ENCODE measurements at places on chromosomes 3 and 15.

DNA sequence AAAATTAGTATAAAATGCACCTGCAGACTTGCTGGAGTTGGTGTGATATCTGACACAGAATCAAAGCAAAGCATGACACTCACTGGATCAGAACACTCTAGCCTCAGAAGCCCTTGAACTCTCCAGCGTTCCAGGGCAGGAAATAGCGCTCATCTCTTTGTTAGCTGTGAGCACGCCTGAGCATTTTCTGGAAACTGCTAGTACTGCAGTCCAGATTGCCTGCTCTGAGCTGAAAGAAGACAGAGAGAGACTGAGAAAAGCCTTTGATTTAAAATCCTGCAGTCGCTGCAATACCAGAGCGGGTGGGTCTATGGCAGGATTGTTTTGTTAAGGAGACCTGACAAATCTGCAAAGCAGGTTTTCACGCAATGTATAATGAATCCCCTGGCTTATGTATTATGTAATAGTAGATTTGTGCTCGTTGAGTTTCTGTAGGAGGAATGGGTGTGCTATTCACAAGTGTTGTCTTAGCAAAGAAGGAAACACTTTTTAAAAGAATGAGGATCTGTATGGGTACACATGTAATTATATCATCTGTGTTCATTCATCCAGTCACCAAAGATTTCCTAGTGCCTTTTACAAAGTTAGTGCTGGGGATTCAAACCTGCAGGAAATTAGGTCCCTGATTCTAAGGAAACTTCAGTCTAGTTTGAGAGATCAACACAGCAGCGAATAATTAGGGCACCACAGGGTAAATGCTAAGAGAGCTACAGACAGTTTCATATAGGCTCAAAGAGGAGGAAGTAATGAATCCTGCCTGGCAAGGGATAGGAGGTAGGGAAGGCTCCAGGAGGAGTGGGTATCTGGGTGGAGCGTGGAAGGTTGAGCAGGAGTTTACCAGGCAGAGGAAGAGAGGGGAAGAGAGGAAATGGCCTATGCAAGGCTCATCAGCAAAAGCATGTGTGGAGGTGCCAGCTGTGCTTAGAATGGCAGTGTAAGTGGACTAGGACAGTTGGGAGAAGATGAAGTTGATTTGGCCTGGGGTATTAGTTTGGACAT lies 26.1 kb upstream of the MGLL start:
- no peak for DNase-seq

GRCh38 chr3:195760345-195761122 lies 39.8 kb downstream of the MUC20 start:
- DNase-seq, result no peak

- DNase-seq, result no peak
Observed at GRCh38 chr15:80216911-80217310, 35.1 kb downstream of the CTXND1 start.

DNA sequence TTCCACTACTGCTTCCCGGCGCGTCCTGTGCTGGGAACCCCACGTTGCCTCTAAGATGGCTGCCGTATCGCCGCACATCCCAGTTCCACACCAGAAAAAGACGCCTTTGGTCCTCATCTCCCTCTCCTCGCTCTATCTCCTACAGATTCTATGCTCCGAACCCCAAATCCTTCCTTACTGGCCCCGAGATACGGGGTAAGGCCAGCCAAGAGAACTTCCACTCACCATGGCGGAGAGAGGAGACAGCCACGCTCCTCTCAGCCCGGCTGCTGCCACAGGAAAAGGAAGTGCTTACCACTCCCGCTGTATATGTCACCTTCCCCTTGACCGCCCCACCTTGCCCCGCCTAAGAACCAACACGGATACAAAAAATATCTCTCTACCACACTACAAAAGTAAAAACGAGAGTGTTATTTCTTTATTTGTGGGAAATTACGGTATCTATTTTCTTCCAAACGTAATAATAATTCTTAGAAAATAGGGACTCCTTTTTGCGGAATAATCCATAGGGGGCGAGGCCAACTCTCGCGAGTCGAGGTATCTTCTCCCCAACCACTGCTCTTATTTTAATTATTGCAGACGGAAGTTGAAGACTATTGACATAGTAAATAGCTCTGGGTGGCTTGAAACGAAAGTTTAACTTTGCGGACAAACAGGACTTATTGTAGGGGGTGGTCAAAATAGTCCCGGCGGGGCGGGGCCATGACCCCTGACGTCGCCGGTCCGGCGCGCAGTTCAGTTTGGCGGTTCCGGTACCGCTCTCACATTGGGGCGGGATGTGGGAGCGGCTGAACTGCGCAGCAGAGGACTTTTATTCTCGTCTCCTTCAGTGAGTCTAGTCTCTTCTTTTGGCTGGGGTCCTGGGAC lies at the start of the genes RPL4 and ZWILCH:
TSS of gene RPL4 (minus strand) at position 293 of the 867 bp plus-strand sequence. CDS start at position 228, 65 bp downstream.
TSS of gene ZWILCH (plus strand) at position 764 of the 867 bp plus-strand sequence. CDS start at position 777, 13 bp downstream.
- DNase-seq, result peak; percentile 85

GRCh38 chr15:101431748-101432147 lies 57.8 kb downstream of the PCSK6 start:
- no peak for DNase-seq

GRCh38 chr3:196641333-196642054 lies 2.0 kb downstream of the NRROS start:
- no peak for DNase-seq

DNA sequence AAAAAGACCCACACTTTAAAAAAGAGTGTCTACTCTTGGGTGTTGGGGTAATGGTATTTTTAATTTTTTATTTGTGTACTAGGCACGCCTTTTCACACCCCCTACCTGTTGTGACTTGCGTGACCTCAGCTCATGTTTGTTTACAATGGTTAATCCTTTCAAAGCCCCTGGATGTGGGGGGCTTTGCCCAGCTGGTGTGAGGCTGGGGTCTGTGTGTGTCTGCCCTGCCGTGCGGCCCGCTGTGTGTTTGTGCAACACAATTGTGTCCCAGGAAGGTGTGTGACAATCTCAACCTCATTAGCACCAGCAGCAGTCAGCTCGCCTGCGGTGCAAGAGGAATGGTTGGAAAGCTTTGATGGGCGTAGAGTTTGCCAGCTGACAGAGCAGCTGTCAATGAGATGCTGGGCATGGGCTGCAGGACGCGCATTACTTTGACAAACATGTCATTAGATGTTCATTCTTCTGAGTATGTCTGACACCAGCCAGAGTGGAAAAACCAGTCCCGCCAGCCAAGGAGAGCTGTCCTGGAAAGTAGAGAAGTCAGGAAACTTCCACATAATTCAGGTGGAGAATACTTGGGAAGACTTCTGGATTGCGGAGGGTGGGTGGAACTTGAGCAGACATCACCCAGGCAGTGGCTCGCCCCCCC lies 9.6 kb downstream of the LRRK1 start:
- no peak for DNase-seq

GRCh38 chr3:140761076-140761639 lies 83.3 kb downstream of the TRIM42 start:
- no peak for DNase-seq

DNA sequence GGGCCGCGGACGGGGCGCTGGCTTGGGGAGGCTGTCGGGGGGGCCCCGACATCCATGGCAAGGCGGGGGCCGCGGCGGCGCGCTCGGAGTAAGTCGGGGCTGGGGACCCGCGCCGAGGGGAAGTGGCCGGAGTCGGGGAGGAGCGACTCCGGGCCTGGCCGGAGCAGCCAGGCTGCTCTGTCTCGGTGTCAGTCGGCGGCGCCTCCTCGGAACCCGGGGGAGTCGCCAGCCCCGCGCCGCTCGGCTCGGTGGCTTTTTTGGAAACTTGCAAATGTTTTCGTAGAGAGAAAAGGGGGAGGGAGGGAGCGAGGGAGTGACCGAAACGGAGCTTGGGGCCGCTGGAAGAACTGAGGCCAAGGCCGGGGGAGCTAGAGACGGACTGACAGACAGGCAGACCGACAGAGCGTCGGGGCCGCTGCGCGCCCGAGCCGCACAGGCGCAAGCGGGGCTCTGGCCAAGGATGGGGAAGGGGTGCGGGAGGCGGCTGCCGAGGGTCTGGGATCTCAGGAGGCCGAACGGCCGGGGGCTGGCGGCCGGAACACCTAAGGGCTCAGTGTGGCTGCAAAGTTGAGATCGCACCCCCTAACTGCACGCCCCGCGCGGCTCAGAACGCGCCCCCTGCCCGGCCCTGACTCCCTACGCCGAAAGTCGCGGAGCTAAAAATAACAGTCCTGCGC lies 5.0 kb downstream of the PTH1R start:
- DNase-seq, result no peak

DNA sequence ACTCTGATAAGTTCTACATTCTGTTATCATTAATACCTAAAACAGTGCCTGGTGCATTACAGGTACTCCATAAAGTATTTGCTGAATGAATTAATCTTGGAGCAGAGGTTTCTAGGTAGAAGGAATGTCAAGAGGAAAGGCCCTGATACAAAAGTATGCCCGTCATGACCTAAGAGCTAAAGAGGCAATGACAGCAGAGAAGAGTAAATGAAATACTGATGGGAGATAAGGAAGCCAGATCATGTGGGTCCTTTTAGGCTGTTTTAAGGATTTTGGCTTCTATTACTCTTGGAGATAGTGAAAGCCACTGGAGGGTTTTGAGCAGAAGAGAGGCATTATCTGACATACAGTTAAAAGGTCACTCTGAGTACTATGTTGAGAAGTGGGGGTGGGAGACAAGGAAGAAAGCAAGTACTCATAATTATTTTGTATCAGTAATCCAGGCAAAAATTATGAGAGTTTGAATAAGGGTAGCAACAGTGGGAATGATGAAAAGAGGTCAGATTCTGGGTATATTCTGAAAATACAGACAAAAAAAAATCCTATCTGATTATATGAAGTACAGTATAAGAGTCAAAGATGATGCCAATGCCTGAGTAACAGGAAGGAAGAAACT lies 48.3 kb downstream of the DENND4A start:
- DNase-seq, result no peak

- DNase-seq, result no peak
Observed at GRCh38 chr3:145368748-145369147, 792.2 kb downstream of the PLOD2 start.

DNA sequence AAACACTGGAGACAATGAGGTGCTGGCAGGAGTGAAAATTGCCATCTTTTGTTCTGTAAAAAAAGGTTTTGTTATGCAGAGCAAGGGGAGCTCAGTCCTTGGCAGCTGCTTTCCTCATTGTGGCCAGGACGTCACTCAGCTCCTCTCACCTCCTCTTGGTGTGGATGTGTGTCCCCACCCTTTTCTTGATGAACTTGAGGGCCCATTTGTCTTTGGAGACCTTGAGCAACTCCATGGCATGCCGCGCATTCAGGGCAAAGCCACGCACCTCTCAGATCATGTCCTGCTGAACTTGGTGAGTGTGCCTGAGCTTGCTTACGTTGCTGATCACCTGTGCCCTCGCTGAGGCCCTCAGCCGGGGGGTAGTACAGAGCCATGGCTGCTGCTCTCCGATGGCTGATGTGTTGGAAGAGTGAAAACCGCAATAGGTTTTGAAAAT lies 24.5 kb upstream of the BDH1 start:
- no peak for DNase-seq

DNA sequence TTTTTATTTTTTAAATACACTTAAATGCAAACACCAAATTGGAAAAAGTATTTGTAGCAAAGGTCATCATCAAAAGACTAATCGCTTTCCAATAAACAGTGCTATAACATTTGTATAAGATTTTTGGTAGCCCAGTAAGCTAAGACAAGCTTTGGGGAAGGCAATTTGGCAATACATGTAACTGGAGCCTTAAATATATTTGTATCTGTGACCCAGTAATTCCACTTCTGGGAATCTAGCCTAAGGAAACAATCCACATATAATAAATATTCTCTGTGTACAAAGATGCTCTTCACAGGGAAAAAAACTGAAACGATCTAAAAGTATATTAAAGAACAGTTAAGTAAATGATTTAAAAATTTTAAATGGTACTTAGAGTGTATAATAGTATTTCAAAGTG lies 65.5 kb upstream of the TJP1 start:
- DNase-seq, result no peak

- DNase-seq, result no peak
Observed at GRCh38 chr3:101950985-101951733, 101.8 kb downstream of the NFKBIZ start.

DNA sequence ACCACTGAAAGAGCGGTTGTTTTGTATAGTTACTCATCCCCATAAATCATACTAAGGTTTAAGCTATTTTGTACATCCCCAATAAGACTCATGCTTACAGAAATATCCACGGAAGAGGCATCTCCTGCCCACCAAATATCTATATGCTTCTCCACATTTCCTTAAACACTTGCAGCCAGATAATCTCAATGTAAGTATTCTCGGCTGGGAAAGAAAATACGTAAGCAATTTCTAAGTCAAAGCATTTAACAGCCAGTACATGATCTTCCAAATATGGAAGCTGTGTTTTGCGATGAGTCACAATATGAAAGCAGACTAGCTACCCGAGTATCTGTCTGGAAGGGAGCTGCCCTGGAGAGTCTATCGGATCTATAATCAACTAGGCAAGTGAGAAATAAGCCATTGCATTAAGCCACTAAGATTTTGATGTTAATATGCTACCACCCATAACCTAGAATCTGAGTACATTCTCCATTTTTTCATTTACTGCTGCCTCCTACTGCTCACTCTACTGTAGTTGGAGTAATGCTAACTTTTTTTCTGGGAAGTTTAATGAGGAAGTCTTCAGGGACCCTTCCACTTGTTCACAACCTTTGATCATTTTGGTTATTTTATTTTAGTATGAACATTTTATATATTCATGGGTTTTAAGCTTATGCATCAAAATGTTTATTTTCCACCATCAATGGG lies 26.9 kb upstream of the ZMAT3 start:
- DNase-seq, result no peak

DNA sequence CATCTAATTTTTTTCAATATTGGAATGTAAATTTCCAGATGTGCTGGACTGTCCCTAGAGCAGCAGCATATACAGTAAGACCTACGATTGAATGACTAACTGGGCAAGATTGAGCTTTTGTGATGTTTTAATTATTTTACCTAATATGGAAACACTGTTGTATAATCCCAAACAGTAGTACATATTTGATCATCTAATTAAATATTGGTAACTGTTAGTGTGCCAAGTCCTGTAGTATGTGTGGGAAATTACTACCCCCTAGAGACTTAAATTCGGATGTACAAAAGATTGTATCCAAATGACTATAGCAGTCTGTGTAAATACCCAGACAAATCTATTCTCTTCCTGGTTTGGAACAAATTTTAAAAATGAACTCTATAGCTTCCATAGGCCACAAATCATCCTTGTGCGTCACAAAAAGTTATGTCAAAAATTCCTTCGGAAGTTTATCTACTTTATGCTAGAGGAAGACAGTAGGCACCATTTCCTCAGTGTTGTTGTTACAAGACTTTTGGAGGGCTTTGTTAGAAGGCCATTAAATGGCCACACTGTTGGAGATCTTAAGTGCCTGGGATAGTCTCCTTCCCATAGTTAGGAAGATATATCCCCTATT lies 41.6 kb downstream of the NKIRAS1 start:
- no peak for DNase-seq
